ENCODE measurements at places on chromosomes 5 and 9. TPM values are rescaled to one million over a fixed set of nuclear protein-coding genes. Genes with fewer than 3 reads are reported as not detected.

GRCh38 chr5:73999297-73999696 lies 373.3 kb downstream of the ARHGEF28 start:
- no peak overlapping the region for H3K27ac ChIP-seq
- no peak for DNase-seq
- no peaks in the 10 kb centered on the region for H3K36me3 ChIP-seq
- H3K27me3 ChIP-seq = no peaks in the 10 kb centered on the region

The RGP1 gene
- total RNA-seq = 23.9 TPM

GRCh38 chr9:127078336-127078735 lies 44.1 kb downstream of the ANGPTL2 start:
- H3K36me3 ChIP-seq = no peaks in the 10 kb centered on the region
- no peak overlapping the region for H3K4me3 ChIP-seq
- no peaks in the 10 kb centered on the region for H3K27me3 ChIP-seq
- H3K27ac ChIP-seq = no peak overlapping the region
- no peak for DNase-seq
- peaks cover 31% of the 10 kb centered on the region for H3K4me1 ChIP-seq

The SLC36A3 gene
- total RNA-seq = not detected

GRCh38 chr5:122545986-122546385 lies 228.9 kb upstream of the SNX2 start:
- H3K27ac ChIP-seq = no peak overlapping the region
- no peaks in the 10 kb centered on the region for H3K4me1 ChIP-seq
- no peaks in the 10 kb centered on the region for H3K27me3 ChIP-seq
- H3K4me3 ChIP-seq = no peak overlapping the region

Measured in upper lobe of left lung (tissue), 6 donors.